ENCODE measurements at places on chromosomes 2 and 18.

DNA sequence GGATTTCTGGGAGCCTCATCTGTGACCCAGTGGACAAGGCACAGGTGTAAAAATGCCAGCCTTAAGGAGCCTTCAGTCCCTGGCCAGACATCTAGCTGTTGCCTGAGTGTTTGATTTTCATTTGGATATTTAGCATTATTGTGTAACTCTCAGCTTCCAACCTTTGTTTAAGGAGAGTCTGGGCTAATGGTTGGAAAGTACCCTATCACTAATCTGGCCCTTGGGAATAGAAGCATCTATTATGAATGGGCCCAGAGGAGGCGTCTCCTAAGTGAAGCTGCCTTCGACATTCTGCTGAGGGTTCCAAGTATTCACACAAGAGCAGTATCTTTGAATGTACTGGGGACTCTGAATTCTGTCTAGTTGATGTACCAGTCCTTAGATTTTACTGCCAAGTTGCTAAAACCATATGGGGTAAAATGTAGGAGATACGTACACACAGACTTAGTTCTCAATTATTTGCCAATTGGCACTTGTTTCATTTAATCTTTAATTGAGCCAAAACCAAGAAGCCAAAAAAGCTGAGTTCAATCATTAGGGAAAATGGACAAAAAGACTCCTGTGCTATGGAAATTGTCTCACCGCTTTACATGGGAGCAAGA lies 7.2 kb upstream of the ANKRD29 start:
- DNase-seq, result no peak

GRCh38 chr2:207676827-207677354 lies 34.5 kb upstream of the CCNYL1 start:
- DNase-seq, result peak; percentile 67

- no peak for DNase-seq
Measured at GRCh38 chr18:22314001-22314400, 103.7 kb downstream of the CTAGE1 start.

DNA sequence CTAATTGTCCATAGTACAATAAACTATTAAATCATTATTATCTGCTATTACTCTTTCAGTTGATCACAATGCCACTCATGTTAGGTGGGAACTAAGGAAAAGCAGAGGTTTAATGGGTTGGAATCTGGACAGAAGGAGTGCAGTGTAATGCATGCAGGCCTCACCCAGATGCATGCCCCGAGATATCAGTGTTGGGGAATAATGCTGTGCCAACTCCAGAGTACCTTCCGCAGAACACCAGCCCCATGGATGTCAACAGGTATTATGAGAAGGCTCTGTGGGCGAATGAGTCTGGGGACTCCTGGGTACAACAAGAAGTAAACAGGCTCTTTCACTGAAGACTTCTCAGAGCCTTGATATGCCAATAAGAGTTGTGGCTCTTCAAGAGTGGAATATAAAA lies 377.4 kb downstream of the ALK start:
- DNase-seq, result no peak

DNA sequence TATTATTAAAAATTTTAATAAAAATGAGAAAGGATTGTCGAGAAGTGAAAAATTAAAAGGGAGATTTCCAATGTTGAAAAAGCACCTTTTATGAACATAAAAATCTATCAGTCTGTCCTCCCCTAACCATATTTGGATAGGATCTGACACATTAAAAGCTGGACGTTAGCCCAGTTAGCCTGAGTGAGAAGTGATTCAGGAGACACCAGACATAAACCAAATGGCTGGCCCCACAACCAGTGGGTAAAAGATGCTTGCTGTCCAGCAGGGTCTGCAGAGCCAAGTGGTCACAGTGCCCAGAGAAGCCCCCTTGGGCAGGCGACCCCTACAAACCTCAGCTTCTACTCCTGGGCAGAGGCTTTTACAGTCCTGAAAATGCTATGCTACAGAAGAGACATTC lies 253.8 kb upstream of the LYPD1 start:
- peak; percentile 72 for DNase-seq

- no peak for DNase-seq
Measured at GRCh38 chr2:182586426-182586825, 129.6 kb upstream of the DNAJC10 start.

DNA sequence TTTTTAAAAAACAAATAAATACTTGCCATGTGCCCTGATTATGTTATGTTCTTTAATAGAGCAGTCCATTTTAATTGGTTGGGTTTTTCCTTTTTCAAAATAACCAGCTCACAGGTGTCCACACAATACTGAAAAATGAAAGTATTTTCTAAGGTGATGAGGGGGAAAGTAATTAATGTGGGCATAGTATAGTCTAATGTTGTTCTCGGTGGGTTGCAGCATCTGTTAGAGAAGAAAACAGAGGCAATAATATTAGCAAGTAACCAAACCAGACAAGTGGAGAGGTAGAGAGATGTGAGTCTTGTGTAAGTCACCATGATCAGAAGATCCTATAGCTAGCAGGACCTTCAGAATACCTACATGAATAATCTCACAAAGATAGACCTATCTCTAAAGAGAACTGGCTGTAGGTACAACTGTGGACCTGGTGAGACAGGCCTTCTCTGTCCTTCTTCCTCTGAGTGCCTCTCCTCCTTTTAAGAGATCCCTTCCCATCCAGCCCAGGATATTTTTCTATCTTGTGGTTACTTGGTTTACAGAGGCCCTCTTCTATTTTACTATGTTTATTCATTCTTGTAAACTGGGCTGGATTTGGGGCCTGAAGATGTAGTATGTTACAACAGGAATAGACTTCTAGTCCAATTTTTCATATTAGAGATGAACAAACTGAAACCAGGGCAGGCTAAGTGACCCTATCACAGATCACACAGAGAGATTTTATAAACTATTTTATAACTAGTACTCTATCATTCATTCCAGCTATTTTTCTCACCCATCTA lies 67.1 kb upstream of the MSTN start:
- no peak for DNase-seq

DNA sequence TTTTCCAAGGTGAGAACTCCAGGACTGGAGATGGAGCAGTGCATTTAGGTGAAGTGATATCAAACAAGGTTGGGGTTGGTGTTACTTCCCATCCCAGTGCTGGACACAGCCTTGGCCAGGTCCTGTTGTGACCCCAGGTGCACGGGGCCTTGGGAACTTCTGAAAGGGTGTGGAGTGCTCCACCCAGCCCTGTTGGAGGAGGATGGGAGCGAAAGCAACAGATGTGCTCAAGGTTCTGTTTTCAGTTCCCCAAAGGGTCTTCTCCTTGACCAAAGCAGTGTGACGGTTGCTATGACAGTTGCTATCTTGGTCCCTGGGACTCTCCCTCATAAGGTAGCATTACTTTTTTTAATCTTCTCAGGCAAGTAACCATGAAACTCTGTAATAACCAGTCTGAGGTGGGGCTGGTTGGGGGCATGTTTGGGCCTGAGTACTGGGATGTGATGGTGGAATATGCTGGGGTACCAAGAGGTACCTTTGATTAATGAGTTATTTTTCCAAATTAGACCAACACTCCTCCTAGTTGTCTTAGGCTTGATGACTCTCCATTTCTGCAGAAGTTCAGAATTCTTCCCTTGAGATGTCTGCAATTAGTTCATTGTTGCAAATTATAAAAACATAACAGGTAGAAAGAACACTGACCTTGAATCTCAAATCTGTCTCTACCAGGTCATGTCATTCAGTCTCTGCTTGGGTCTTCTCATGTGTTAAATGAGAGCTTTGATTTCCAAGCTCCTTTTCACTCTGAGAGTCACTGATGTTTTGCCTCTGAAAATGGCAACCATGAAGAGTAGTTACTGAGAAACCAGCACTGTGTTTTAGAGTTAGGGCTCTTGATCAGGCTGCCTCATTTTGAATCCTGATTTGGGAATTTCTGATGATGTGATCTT lies 154.5 kb downstream of the RPIA start:
- DNase-seq, result no peak

- peak; percentile 32 for DNase-seq
Measured at GRCh38 chr2:242020196-242021004, 150.9 kb downstream of the RTP5 start.

- no peak for DNase-seq
Measured at GRCh38 chr2:37947306-37947705, 22.2 kb downstream of the RMDN2 start.

DNA sequence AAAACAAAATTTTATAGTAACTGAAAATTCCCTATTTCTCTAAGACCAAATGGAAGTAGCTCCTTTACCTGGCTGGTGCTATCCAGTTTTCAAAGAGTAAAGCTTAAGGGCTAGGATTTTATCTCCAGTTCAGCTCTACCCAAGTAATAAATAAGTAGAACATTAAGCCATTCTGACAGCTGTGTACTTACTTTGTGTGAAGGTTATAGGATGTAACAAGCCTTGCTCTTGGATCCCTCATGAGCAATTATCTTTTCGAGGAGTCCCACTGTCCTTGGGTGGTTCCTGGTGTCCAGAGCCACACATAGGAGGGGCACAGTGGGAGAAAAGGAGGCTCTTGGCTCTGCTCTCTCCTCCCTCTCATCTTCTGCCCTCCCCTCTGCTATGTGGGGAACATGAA lies 45.5 kb downstream of the KIF5C start:
- DNase-seq, result no peak

DNA sequence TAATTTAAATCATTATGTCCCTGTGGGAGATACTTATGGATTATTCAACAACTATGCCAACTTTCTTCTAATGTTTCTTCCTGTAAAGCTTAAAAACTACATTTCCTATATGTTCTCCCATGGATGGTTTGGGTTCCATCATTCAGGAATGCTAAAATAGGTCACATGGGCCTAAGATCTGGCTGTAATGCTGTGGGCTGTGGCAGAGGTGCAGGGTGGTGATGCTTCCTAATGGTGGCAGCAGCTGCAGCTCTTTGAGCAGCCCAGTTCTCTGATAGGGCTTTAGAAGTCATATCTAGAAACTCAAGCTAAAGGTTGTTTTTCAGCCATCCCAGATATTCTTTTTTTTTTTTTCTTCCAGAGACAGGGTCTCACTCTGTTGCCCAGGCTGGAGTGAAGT lies 266.1 kb downstream of the ZNF385B start:
- peak; percentile 35 for DNase-seq

DNA sequence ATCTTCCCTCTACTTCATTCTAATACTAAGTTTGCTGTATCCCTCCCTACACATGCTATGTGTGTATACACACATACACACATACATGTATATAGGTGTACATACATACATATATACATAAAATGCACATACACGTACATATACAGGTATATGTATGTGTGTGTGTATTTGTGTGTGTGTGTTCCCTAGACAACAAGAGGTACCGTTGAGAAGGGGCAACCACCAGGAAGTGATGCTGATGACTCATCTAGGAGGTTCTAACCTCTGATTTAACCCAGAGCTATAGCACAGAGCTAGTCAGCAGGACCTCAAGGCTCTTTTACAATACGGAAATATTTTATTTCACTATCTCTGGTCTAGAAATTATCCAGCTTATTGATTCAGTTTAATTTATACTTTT lies 139.2 kb downstream of the LAMA3 start:
- DNase-seq, result peak; percentile 82

DNA sequence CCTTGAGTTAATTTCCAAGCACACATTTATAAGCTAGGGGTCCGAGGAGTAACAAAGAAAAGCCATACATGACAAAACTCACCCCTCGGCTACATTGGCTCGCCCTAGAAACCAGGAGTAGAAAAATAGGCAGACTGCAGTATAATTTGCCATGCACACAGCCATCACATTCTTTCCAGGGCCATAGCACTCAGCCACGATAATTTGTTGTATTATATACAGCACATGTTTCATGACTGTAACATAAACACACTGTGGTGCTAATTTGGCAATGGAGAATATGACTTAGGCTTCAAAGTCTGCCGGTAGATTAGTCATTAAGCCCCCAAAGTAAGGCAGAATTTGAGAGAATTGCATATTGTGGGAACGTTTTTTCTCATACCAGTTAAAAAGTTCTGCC lies 254.9 kb downstream of the ZNF521 start:
- DNase-seq, result peak; percentile 47

- DNase-seq, result no peak
Measured at GRCh38 chr18:44195394-44196140, 485.1 kb upstream of the SETBP1 start.

- DNase-seq, result peak; percentile 89
Measured at GRCh38 chr2:199378948-199379650, 78.6 kb downstream of the SATB2 start.

GRCh38 chr2:17482651-17483050 lies 35.6 kb downstream of the RAD51AP2 start:
- peak; percentile 49 for DNase-seq

DNA sequence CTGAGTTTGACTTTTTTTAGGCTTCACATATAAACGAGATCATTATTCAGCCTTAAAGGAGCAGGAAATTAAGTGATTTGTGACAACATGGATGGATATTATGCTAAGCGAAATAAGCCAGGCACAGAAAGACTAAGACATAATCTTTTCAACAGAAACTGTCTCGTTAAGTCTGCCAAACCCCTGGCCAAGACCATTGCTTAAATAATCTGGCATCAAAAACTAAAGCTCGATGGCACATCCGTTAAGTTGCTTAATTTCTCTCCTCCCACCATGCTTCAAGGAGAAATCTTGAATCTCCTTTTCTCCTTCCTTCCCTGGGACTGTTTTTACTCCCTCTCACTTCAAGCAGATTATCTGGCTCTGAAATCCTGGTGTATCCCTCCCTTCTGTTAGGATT lies 140.3 kb downstream of the GALNT14 start:
- no peak for DNase-seq

GRCh38 chr2:174124181-174124580 lies 124.2 kb downstream of the OLA1 start:
- DNase-seq, result no peak

GRCh38 chr2:134508391-134508790 lies 210.4 kb downstream of the TMEM163 start:
- no peak for DNase-seq

DNA sequence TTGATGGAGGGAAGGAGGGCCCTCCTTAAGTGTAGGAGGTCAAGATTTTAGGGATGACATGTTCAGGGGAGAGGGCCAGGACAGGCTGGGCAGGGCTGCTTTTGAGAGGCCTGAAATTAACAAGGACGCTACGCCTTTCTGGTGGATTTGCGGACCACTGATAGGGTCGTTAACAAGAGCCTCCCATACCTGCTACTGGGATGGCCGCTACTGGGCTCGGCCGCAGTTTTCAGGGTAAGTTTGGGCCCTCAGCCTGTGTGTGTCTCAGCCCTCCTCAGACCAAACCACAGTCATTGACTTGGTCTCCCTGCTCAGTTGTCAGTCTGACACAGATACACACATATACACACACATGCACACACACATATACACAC lies 180.9 kb downstream of the SMAD2 start:
- DNase-seq, result no peak

GRCh38 chr2:27016801-27017325 lies 15.9 kb upstream of the TMEM214 start:
- DNase-seq, result peak; percentile 48

- DNase-seq, result no peak
Measured at GRCh38 chr18:2087877-2088673, 483.2 kb downstream of the METTL4 start.

GRCh38 chr2:238929242-238930081 lies 81.6 kb downstream of the TWIST2 start:
- no peak for DNase-seq

GRCh38 chr18:24985586-24985985 lies 366.4 kb downstream of the ZNF521 start:
- no peak for DNase-seq

DNA sequence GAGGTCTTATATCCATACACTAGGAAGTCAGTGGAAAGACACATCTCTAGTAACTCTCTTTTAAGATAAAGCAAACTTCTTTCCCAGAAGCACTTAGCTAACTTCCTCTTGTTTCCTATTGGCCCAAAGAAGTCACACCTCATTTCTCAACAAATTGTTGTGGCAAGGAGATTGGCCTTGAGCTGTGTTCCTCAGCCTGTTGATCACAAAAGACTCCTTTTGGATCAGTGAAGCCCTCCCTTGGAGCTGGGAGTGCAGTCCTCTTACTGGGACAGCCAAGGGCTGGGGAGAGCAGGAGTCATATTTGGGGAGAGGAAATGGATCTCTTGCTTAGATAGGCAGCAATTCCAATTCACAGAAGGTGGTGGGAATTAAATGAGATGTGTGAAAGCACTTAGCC lies 51.2 kb upstream of the DAPL1 start:
- no peak for DNase-seq

Data from HCEC 1CT (cell line).